Stromal cell of bone marrow (primary cell): ENCODE measurements at places on chromosomes 1 and 21.
A peak's percentile ranks its signal among the peaks of the same experiment; 100 is the strongest.

- DNase-seq: no peak
These were observed 44.5 kb downstream of the TRIM33 start for GRCh38 chr1:114466334-114467014.

DNA sequence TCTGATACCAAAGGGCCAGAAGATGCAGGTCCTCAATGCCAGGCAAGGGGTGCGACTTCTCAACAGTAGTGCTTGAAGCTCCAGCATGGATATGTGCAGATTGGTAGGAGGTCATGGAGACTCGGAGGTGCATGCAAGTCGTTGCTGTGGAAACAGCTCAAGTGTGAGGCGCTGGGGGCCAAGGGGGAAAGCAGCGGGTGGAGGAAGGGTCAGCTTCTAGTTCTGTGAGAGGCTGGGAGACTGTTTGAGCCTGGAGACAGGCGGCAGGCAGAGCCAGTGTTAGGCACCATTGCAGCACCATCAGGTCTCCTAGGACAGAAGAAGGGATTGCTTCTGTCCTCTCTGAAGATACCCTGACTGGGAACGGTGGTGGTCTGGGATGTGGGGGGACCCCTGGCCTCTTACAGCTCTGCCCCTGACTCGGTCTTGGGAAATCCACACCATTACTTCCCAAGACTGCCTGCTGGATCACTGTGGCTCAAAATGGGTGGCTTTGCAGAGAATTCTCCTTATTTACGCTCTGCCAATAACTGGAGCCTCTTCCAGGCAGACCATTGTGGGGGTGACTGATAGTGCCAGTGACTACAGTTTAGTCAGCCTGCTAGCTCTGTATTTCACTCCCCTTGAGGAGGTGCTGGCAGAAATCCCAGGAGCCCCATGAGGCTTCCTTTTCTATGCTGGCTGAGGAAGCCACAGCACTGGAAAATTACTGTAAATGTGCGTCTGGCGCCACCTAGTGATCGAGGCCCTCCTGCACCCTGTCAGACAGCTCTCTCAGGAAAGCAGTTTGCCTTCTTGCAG lies 46.3 kb upstream of the VANGL1 start:
- peak; percentile 97 for DNase-seq

GRCh38 chr1:175209493-175209921 lies 16.9 kb upstream of the KIAA0040 start:
- no peak for DNase-seq

GRCh38 chr1:10634428-10635084 lies 159.8 kb downstream of the PEX14 start:
- DNase-seq: peak; percentile 6
